ENCODE measurements at places on chromosomes 3 and 15.

- no peak for DNase-seq
Measured at GRCh38 chr3:193895409-193895808, 240.5 kb upstream of the HES1 start.

DNA sequence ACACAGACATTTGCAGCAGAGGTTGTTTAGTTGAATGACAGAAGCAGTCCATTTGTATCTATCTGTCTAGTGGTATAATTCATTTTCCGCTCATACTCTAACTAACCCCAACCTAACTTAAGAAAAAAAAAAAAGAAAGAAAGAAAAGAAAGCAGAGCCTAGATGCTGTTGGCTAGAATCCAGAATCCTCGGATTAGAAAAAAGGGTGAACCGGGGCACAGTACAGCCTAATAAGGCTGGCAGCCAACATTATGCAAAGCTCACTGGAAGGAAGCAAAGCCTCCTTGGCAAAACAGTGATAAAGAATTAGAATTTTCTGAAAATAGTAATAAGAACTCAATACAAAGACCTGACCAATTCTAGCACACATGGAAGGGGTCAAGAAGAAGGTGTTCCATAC, 640.8 kb downstream of the TUSC7 start:
- DNase-seq: no peak

DNA sequence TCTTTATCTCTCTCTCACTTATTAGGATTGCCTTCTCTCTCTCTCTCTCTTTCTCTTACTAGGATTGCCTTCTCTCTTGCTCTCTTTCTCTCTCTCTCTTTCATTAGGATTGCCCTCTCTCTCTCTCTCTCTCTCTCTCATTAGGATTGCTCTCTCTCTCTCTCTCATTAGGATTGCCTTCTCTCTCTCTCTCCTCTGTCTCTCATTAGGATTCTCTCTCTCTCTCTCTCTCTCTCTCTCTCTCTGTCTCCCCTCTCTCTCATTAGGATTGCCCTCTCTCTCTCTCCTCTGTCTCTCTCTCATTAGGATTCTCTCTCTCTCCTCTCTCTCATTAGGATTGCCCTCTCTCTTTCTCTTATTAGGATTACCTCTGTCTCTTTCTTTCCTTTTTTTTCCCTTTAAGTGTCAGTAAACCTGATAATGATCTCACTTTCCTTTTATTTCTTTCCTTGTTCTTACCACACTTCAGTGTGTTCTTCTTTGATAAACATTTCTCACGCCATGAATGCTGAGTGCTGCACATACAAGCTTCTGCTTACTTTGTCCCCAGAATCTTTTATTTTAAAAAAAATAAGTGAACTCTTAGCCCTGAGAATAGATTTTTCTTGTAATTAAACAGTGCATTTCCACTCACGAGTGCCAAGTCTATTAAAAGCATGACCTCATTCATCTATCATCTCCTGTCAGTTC, 243.4 kb upstream of the TBC1D5 start:
- no peak for DNase-seq

DNA sequence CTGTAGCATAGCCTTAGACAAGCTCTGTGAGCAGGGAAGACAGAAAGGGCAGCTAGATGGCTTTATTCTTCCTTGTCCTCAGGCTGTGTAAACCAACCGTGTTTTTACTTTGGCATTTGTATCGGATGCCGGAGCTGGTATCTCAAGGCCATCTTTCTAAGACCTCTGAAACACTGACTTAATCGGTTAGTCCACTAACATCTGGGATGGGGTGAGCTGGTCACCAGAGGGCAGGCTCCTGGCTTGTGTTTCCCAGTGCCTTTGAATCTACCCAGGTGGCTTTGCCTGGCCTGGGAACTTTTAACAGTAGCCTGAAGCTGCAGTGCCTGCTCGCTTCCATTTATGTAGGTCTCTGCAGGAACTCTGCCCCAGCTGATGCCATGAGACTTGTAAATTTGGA, 252.7 kb downstream of the NR1D2 start:
- no peak for DNase-seq

GRCh38 chr15:70646169-70646568, 117.2 kb downstream of the UACA start:
- DNase-seq: no peak

GRCh38 chr15:73395671-73396070, 26.9 kb upstream of the HCN4 start:
- DNase-seq: no peak

GRCh38 chr15:27448986-27449385, 478.0 kb downstream of the GABRG3 start:
- DNase-seq: no peak

DNA sequence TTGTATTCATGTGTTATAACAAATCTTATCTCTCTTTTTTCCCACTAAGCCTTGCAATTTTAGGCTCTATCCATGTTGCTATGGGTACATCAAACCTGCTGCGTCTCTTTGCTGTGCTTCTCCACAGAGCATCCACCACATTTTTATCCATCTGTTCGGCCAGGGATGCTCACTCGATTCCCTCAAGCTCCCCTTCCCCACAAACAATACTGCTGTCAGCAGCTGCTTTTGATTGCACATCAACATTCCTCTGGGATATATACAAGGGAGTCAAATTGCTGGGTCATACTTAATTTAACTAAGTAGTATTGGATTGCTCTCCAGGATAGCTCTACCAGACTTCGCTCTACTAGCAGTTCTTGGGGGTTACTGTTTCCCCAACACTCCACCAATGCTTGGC, 36.8 kb downstream of the TMEM108 start:
- DNase-seq: no peak

DNA sequence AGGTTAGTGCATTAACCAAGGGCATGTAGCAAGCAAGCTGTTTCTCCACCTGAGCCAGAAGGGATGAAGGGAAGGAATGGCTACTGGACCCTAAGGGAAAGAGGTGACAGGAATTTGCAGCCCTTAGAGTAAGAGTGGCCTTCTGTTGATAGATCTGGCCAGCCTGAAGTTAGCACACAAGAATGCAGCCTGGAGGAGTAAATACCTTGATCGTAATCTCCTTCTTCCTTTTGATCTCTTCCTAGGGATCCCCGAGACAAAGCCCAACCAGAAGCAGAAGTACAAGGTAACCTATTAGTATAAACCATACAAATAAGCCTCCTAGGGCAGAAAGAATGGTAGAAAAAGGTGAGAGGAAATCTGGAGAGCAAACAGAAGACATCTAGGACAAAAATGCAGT, 134.6 kb downstream of the ATP8B4 start:
- DNase-seq: no peak

- no peak for DNase-seq
Measured at GRCh38 chr15:54033869-54034458, 55.7 kb downstream of the UNC13C start.

GRCh38 chr3:37943631-37944314, 46.8 kb upstream of the VILL start:
- no peak for DNase-seq

GRCh38 chr15:85955501-85956391, 123.9 kb upstream of the AGBL1 start:
- DNase-seq: no peak

DNA sequence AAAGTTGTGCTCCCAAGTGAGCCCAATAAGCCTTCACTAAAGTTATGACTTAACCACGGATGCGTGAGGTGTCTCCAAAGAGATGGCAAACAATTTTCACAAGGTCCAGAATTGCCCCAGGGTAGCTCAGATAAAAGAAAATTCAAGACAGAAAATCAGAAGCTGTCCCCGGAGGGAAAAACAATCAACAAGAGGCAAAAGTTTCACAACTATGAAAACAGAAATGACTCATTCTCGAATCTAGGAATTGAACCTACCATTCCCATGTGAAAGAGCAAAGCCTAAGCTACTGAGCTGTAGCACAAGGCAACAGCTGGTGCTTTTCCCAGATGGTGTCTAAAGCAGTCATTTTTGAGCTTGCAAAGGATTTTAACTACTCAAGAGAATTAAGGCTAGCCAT, 33.5 kb upstream of the MKRN3 start:
- DNase-seq: no peak

DNA sequence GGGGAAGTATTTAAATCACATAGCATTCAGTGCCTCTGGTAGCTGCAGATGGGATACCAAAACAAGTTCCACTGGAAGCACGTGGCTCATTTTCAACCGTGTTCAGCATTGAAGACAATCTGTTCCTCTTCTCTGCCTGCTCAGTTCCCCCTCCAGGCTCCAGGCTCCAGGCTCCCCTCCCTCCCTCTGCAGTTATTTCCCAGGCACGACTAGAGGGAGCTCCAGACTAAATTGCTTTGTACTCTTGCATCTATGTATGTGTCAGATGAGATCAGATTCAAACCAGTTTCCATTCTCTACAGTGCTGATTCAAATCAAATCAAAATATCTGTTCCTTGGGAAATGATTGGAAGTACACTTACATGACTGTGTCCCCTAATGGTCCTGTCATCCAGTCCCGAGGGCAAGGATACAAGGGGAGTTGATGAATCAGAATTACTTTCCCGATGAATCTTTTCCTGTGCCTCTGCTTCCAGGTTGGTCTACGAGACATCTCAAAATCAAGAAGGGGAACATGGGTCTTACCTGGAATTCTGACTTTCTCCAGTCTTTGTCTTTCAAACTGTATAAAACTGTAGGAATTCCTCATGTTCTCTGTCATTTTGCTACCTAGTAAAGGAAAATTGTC, 600.5 kb downstream of the EDEM1 start:
- no peak for DNase-seq

- no peak for DNase-seq
Measured at GRCh38 chr15:70103880-70104626, 6.3 kb upstream of the TLE3 start.

- DNase-seq: no peak
Measured at GRCh38 chr3:126155280-126155640, 25.1 kb downstream of the ALDH1L1 start.

- DNase-seq: no peak
Measured at GRCh38 chr3:88775026-88775690, 332.3 kb upstream of the EPHA3 start.

GRCh38 chr15:69161079-69161877, 843 bp downstream of the GLCE start:
- DNase-seq: no peak

DNA sequence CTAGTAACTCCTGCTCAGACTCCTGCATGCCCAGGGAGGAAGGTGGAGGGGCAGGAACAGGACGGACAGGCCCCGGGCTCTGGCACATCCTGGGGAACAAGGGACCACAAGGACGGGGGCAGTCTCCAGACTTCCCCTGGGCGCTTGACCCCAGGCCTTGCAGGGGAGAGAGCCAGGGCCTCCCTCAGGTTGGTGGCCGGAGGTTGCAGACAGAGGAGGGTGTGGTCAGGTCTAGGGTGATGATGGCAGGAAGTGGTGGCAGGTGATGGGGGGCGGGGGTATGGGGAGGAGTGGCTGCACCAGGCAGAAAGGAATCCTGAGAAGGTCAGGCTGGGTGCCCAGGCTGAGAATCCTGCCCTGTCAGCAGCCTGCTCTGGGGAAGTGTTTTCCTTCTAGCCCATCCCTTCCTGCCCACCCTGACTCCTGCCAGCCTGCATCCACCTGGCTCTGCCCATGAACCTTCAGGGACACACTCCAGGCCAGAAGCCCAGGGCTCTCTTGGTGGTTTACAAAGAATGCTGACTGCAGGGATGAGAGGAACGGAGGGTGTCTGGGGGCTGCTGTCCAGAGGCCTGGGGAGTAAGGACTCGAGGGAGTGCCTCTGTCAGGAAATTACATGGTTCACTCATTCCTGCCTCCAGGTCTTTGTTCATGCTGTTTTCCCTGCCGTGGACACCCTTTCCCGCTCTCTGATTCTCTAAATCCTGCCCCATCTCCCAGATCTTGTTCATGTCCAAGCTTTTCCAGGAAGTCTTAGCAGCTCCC, 15.8 kb downstream of the LOXL1 start:
- DNase-seq: no peak

DNA sequence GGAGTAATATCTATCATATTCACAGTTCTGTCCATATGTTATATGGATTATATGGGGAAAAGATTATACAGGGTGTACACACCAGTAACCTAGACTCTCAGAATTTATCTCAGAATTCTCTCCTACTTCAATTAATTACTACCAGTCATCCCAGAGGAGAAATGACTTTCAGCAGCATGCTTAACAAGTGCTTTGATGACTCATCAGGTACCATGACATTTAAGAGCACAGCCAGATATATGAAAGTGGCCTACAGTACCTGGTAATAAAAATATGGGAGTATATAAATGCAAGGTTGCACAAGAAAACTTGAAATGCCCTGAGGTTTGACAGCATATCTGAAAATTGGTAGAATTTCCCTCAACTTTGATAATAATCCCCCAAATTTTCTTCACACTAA, 1273.0 kb downstream of the OTOL1 start:
- DNase-seq: no peak

GRCh38 chr15:90059208-90059985, 42.9 kb downstream of the IDH2 start:
- DNase-seq: no peak

- DNase-seq: no peak
Measured at GRCh38 chr15:51267703-51268083, 70.7 kb downstream of the CYP19A1 start.

DNA sequence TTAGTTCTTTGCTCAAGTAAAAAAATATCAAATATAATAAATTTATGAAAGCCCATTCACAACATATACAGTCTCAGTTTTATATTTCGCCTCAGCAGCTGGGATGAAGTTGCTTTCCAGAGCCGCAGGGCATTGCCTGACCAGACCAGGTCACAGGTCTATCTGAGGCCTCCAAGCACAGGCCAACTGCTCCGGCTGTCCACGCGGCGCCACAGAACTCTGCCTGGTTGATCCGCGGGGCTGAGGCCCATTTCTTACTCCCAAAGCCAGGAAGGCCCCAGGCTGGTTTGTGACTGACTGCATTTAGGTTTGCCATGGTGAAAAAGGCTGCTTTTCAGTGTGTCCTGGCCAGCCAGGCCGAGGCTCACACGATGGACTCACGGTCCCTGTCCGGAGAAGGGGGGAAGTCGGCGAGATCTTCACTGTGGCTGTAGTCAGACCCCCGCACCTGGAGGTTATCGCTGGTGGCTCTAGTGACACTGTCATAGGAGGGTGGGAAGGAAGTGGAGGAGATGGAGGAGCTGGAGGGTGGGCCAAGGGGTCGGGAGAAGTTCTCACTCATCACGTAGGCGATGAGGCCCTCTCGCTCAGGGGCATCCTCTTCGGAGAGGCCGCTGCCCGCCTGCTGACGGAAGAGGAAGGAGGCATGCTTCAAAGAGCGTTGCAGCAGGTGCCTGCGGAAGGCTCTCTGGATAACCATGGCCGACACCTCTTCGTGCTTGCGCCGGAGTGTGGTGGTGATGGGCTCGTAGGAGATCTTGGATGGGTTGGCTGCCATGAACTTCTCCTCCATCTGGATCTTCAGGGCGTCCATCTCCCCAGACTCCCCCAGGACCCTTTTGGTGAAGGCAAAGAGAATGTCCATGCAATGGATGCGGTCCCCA, 54.1 kb downstream of the EXOG start:
- DNase-seq: no peak

GRCh38 chr15:50110285-50110684, 8.7 kb downstream of the ATP8B4 start:
- DNase-seq: no peak

DNA sequence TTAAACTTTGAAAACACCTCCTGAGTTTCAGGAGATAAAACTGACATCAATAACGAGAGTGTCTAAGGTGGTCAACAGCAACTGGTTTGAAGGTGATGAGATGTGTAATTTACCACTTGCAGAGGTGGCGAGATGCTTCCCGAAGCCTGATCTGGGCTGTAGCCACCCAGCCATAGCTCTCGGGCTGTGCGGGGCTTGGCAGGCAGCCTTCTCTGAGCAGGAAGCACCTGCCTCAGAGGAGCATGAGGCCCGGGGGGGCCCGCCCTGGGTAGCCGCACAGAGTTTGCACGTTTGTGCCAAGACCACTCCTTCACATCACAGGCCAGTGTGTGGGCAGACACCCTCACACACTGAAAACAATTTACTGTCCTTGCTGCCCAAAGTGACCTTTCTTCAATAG, 220.3 kb downstream of the CACNA2D3 start:
- DNase-seq: no peak

All from BJ (cell line).